ENCODE measurements at places on chromosomes 4 and X.

DNA sequence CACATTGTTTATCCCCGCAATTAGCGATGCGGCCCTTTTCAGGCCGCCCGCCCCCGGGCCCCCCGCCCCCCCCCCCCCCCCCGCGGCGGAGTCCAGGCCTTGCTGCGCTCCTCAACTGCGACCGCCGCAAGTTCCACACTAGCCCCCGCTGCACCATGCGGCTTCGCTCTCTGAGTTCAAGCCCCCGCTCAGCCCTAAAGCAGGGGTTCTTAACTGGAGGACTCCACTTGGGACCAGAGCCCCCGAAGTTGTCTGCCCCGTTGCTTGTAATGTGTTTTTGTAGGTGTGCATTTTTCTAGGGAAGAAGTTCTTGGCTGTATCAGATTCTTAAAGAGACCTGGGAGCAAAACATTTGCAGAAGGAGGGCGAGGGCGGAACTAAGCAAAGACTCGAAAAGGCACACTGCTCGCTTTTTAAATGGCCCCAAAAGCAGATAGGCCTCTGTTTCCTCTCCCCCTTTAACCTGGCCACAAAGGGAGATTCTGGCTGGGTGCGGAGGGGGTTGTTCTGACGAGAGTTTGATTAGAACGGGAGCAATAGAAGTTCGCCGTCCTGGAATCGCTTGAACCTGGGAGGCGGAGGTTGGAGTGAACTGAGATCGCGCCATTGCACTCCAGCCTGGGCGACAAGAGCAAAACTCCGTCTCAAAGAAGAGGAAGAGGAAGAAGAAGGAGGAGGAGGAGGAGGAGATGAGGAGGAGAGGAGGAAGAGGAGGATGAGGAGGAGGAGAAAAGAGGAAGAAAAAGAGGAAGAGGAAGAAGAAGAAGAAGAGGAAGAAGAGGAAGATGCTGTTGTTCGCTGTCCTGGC lies 2.3 kb upstream of the MSX1 start:
- no peak for DNase-seq

- DNase-seq = no peak
These were observed 445.2 kb upstream of the ZFP42 start for GRCh38 chr4:187550256-187550950.

DNA sequence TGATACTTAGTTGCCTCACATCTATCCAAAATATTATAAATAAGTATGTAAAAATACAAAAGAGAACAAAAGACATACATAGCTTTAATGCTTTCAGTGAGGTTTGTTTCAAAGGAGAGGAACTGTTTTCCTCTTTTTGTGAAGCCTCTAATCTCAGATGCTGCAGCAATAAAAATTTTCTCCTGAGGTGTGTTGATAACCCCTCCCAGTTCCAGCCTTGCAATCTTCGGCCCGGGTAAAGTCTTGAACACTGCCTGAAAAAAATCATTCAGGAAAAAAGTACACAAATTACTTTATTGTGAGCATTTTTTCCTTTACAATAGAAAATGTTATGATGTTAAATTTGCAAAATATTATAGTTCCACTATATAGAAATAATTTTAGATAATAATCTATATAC lies 8.8 kb downstream of the BBS7 start:
- no peak for DNase-seq

GRCh38 chr4:109015413-109015810 lies 252.6 kb upstream of the ETNPPL start:
- DNase-seq = no peak

GRCh38 chr4:13612569-13612968 lies 15.0 kb downstream of the BOD1L1 start:
- no peak for DNase-seq

- no peak for DNase-seq
These were observed 26.7 kb downstream of the FAM156B start for GRCh38 chrX:52923781-52924241.

- DNase-seq = peak; percentile 6
These were observed 1.1 kb downstream of the XIAP start for GRCh38 chrX:123860983-123861382.

- no peak for DNase-seq
These were observed 6.8 kb downstream of the BCOR start for GRCh38 chrX:40090961-40091360.

DNA sequence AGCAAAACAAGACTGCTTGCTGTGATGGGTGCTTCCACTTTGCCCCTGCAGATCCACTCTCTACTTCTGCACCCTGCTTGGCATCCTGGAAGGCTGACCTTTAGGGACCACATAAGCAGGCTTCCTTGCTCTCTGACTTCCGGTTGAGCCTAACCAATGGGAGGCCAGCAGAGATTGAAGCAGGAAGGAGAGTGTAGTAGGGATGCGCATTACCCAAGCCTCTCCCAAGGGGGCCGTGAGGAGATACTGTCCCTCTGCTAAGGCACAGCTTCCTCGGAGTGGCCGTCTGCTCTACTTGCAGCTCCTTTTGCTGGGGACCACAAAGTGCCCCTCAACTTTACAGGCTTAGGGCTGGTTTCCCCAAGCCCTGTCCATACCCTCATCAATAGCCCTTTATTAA lies 624.3 kb upstream of the TENM3 start:
- DNase-seq = no peak

GRCh38 chrX:24842486-24842885 lies 148.8 kb downstream of the POLA1 start:
- no peak for DNase-seq

DNA sequence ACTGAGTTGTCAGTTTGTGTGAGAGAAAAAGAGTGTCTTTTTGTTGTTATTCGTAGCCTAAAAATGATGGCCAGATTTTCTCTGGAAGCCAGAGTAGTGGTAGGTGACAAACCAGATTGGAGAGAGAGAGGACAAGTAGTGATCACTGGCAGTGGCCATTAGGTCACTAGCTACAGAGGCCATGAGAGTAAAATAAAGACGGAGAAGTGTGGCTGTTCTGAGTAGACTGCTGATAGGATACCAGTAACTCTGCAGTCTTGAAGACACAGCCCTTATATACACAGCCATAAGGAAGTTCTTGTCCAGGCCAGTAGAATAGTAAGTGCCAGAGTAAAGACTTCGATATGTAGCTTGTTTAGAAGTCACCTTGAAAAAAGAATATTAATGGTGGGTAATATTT lies 7.7 kb downstream of the SLC30A9 start:
- DNase-seq = no peak

GRCh38 chr4:184313058-184313581 lies 95.4 kb upstream of the ENPP6 start:
- DNase-seq = no peak

DNA sequence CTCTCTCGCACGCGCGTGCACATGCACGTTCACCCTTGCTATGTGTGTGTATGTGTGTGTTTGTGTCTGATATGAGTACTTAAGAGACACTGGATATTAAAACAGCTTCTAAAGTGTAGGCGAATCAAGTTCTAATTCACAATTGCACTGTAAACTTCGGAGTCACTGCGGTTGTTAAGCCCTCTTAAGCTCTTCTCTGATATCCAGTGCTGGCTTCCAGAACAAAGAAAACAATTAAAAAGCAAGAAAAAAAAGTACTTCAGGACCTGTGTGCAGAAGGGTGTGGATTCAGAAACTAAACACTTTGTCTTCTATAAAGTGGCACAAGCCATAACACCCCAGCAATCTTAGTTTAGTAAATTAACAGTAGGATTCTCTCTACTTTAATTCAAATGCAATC lies 300.2 kb downstream of the PCDH7 start:
- no peak for DNase-seq

DNA sequence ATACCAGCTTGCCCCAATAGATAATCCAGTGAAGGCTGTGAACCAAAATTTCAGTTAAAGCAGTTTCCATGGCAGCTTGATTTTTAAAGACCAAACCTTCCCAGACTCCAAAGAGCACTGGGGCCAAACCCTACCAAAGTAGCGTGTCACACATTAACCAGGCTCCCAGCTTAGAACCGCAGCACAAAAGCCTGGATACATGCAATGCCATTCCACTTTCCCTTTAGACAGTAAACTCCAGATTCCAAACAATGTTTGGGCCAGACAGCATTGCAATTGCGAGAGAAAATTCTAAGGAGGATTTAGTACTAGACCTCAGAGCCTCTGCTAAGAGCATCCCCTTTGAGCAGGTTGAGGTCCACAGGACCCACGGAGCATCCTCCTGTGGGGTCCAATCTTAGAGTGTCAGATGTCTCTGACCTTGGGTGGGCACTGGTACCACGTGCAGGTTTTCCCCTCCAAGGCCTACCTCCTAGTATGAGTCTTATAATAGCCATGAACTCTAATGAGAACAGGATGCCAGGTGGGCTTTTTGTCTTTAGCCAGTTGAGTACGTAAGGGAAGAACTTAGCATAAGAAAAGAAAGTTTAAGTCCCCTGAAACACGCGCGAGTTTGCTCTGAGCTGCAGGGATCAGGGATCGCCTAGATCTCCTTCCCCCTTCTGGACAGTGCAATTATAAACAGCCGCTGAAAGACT lies 38.8 kb downstream of the MGARP start:
- no peak for DNase-seq

Measured in putamen (tissue), 1 donor.